ENCODE measurements at places on chromosomes 1 and 21.
A peak's percentile ranks its signal among the peaks of the same experiment; 100 is the strongest.

DNA sequence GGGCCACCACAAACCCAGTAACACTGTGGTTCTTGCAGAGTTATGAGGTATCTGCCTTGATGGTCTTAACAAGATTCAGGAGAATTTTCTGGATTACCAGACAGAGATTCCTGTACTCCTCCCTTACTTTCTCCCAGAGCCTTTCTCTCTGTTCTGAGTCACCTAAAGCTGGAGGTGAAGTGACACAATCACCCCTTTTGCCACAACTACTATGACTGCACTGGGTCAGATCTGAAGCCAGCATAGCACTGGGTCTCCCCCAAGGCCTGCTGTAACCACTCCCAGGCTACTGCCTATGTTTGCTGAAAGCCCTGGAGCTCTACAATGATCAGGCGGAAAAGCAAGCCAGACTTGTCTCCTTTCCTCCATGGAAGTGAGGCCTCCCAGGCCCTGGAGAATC is 156.7 kb upstream of the NEGR1 start:
- peak; percentile 16 for DNase-seq

GRCh38 chr1:1246577-1247340 is at the start of gene C1QTNF12:
Gene C1QTNF12 (minus strand): TSS chr1:1246722. CDS start chr1:1246690, 32 bp downstream.
- DNase-seq = no peak

DNA sequence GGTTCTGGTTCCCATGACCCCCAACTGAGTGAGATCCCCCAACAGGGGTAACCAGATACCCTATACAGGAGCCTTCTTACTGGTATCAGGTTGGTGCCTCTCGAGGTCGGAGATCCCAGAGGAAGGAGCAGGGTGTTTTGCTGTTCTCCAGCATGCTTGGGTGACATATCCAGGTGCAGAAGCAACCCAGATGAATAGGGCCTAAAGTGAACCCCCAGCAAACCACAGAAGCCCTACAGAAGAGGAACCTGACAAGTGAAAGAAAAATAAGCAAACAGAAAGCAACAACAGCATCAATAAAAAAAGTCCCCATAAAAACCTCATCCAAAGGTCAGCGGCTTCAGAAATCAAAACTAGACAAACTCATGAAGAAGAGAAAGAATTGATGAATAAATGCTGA is 633.4 kb upstream of the CXADR start:
- DNase-seq = no peak

DNA sequence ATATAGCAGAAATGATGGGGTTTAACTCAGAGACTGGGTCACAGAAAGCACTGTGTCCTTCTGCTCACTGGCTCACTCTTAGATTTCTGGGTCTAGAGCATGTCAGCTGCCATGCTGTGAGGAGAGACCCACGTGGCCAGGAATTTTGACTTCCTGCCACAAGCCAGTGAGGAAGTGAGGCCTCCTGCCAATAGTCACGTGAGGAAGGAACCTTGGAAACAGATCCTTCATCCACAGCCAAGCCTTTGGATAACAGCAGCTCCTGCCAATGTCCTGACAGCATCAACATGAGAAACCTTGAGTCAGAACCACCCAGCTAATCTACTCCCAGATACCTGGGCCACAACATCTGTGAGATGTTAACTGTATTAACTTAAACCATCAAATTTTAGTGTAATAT is 114.5 kb upstream of the PLPPR5 start:
- no peak for DNase-seq

GRCh38 chr1:93578911-93579825 is 102.5 kb downstream of the BCAR3 start:
- no peak for DNase-seq

DNA sequence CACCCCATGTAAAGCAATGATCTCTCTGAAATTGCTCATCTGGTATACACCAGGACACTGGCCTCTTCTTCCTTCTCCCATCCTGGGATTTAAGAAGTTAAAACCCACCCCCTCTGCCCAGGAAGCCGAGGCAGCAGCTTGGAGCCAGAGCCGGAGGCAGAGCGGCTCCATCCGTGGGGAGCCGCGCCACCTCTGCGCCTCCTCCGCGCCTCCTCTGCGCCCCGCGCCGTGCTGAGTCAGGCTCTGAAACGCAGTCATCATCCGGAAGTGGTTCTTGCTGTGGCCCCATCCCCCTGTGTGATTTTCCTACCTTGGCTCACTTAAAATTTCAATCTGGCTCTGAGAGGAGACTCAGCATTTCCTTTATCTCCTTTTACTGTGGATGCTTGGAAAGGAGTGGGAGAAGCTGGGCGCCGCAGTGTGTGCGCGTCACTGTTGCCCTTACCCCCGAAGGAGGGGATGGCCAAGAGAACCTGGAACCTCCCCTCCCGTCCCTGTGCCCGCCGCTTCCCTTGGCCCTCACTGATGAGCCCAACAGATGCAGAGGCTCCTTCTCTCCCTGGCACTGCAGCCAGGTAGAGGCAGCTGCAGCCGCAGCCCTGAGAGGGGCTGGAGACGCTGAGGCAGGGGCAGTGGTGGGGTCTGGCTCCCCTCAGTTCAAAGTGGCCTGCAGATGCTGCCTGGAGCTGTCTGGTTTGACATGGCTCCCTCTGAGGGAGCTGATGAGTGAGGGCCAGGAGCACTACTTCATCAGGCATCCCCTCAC is 15.3 kb upstream of the NPHP4 start:
- no peak for DNase-seq

- no peak for DNase-seq
Measured at GRCh38 chr21:41507521-41508414, at the start of gene TMPRSS2. Gene TMPRSS2 (minus strand): TSS chr21:41508158. CDS start chr21:41498133, 10,025 bp downstream.

DNA sequence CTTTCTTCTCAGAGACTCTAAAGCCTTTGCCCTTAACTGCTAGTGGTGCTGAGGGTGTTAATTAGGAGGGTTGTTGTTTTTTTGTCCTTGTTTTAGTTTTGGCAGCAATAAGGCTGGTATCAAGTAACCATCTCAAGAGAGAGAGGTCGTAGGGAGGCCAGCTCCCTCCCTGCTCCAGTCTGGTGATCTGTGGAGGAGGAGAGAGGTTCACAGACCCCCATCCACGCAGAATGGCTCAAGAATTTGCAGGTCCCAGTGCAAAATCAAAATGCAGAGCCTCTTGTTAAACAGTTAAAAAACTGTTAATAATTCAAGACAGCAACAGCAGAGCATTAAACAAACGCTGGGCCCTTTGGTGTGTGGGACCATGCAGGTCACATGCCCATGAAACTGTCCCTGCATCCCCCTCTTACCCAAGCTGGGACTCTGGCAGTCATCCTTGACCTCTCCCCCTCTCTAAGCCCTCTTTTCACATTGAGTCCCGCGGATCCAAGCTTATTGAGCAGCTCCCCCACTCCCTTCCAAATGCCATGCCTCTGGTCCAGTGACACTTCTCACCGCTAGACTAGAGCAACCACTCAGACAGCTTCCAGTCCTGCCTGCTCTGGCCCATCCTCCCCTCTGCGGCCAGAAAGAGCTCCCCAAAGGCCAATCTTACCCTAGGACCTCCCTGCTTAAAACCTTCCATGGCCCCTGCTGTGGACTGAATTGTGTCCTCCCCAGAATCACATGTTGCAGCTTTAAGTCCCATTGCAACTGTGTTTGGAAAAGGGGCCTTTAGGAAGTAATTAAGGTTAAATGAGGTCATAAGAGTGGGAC is 47.7 kb upstream of the RPL11 start:
- no peak for DNase-seq

DNA sequence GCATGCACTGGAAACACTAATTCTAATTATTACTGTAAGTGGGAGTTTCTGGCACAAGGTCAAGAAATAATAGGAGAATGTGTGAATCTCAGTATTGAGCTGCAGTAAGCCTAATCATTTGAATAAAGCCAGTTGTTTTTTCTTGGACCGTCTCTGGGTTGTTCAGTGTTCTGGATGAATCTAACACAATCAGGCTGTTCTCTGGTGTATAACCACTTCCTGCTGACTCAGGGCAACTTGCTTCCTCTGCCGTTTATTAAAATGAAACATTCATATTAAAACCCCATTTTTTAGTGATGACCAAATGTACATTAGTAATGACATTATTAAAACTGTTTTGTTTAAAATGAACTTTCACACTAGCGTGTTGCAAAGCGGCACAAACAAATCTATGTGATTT is 273.1 kb upstream of the SNX7 start:
- DNase-seq = peak; percentile 64

- no peak for DNase-seq
Measured at GRCh38 chr1:39262802-39263201, 58.3 kb downstream of the MACF1 start.

DNA sequence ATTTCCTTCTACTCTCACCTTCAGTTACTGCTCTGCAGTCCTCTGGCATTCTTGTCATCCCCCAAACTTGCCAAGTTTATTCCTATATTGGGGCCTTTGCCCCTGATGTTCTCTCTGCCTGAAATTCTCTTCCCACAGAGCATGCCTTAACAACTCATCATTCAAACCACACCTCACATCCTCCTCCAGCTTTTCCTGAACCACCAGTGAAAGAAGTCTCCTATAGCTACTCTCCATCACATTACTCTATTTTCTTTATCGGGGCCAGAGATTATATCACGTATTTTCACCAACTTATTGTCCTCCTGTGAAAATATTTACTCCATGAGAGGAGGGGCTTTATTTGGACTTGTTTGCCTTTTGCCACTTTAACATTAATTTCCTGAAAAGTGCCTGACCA is 32.1 kb downstream of the EXTL2 start:
- DNase-seq = peak; percentile 61

GRCh38 chr1:65526049-65526556 is 105.6 kb downstream of the LEPR start:
- DNase-seq = no peak

DNA sequence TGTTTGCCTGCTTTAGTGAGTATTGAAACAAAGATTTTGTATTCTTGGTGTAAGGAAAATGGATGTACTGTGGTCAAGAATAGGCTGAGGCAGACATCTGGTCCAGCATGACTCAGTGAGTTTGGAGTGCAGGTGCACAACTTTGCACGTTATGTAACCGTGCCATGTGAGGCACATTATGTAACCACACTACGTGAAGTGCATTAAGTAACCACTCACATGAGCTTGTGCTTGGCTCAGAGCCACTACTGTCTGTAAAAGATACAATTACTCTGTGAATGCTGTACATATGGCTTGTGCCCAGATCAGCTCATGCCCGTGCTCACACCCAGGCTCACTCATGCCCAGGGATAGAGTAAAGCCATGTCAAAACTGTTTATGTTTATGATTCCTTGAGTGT is 216.8 kb downstream of the CTH start:
- DNase-seq = peak; percentile 28
